ENCODE measurements at places on chromosomes 1 and 21.

GRCh38 chr1:3038113-3038551 lies 16.9 kb downstream of the ACTRT2 start:
- no peak for DNase-seq

DNA sequence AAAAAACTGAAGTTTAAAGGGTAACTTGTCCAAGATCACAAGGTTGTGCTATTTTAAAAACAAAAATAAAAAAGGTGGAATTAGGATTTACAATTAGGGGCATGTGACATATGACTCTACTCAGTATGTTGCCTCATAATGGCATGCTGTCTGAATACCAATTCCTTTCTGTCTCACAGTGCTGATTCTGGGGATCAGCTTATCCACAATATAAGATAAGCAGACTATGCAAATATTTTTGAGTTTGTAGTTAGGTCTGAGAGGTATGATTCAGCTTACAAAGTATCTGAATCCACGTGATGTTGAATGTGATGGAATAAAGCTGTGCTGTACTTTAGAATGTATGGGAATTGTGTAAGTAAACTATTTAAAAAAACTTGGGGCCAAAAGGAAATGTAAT lies 216.6 kb downstream of the HHIPL2 start:
- no peak for DNase-seq

DNA sequence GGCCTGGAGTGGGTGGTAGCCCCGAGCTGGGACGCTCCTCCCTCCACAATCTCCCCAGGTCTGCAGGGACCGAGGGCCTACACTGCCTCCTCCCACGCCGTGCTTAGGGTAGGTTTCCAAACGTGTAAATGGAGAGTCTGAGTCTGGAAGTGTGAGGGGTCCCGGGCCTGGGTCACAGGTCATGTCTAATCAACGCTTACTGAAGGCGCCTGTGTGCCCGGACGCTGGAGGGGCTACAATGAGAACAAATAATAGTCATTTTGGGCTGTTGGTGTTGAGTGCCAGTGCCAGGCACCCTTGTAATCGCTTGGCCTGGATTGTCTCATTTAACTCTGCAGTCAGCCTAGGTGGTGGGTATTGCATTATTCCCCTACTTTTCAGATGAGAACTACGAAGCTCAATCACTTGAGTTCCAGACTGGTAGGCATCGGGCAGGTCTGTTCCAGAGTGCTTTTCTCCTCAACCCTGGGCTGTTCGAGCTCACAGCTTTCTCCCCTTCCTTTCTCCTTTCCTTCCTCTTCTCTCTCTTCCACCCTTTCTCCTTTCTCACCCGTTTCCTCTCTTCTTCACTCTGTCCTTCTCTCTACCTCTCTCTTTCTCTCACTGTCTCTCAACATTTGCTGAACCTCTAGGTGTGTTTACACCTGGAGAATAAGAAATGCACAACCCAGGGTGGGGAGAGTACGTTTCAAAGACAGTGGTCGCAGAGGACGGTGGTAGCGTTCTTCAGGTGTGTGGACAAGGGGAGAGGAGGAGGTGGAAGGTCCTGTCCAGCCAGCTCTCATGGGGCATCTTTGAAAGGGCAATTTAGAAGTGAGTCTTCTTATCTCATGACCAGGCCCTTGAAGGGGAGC lies 883 bp downstream of the SLC66A1 start:
- DNase-seq: no peak

DNA sequence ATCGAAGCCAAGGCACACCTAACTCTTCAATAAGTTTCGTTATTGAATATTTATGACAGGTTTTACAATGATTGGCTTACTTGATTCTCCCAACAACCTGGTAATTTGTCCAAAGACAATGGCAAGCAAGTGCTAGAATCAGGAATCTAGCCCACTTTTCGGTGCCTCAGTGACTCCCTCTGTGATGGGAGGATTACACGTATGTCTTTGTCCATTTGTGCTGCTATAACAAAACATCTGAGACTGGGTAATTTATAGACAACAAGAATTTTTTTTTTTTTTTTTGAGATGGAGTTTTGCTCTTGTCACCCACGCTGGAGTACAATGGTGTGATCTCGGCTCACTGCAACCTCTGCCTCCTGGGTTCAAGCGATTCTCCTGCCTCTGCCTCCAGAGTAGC lies 2.4 kb upstream of the LIN9 start:
- DNase-seq: no peak

DNA sequence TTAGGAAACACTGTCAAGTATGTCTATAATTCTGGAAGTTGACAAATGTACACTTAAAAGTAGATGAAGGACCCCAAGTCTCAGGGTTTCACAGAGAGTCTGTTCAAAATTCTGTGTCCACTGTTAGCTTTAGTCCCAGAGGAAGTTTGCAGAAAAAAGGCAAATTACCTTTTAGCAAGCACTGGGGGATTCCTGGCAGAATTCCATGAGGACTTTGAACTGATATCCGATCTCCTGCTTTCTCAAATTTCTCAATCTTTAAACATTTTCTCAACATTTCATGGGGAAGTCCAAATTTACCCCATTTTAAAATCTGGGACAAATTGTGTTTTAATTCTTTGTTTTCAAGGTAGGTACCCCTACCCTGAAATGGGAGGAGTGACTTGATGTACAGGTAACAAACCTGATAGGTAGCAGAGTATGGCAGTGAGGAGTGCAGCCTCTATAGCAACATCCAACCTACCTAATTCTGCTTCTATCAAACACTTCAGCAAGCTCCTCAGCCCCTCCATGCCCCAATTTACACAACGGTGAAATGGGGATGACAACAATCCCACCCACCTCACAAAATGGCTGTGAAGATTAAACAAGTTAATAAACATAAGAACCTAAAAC lies 344.9 kb downstream of the OMA1 start:
- DNase-seq: peak; percentile 21

GRCh38 chr1:166133276-166133841 lies 33.4 kb downstream of the FAM78B start:
- DNase-seq: peak; percentile 41

DNA sequence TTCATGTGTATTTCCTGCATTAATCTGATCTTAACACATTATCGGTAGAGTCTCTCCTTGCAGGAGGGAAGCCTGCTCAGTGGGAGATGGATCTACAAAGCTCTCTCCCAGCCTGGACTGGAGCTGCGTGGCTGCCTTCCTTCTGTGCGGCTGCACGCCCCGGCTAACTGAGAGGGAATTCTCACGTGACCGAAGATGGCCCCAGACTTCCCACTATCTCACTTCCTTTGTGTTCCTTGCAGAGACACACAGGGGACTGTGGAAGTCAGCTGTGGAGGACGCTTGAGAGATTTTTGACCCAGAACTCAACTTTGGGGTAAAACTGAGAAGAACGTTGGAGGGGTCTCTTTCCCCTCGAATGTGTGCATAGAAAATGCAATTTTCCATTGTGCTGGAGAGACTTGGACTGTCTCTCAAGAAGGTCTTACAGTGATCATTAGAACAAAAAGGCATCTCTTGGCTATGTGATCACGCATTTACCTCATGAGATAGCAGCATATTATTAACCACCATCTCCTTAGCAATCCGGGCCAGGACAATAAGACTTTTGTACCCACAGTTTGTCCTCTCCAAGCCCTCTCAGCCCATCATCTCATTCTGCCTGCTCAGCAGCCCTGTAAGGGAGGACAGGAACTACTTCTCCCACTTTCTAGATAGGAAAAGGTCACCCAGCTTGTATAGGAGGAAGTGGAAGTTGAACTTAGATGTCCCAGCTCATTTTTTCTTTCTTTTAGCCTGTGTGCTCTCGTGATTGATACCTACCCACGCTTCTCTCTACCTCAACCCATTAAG lies 49.3 kb upstream of the TARBP1 start:
- DNase-seq: no peak

- no peak for DNase-seq
Measured at GRCh38 chr21:35895598-35895997, 164.7 kb downstream of the SETD4 start.

GRCh38 chr1:216457356-216457755 lies 34.1 kb upstream of the USH2A start:
- no peak for DNase-seq

DNA sequence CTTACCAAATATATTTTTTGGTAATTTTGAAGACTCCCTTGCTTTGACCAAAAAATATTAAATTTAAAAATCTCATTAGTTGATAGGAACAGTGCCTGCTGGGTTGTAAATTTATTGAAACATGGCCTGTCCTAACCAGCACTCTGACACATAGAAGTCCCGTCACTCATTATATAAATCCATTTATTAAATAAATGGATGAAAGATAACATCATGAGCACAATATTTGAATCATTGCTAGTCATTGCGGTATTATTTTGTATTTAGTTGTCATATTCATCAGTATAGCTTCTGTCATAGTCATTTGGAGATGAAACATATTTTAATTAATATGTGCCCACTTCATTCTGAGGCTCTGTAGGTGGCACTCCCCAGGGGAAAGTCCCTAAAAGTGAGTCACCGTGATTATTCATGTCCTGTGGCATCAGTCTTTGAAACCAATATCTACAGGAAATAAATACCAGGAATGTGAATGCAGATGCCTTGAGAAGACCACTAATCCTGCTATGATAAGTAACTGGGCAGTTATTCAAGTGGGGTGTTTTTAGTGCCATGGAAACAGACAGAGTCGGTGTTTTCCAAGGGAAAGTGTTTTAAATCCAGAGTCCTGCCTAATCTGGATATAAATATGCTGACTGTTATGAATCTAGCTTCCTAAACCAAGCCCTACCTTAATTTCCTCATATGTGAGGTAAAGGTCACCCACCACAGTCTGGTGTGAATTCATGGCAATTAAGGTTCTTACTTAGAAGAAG lies 302.0 kb downstream of the DUSP10 start:
- peak; percentile 88 for DNase-seq

DNA sequence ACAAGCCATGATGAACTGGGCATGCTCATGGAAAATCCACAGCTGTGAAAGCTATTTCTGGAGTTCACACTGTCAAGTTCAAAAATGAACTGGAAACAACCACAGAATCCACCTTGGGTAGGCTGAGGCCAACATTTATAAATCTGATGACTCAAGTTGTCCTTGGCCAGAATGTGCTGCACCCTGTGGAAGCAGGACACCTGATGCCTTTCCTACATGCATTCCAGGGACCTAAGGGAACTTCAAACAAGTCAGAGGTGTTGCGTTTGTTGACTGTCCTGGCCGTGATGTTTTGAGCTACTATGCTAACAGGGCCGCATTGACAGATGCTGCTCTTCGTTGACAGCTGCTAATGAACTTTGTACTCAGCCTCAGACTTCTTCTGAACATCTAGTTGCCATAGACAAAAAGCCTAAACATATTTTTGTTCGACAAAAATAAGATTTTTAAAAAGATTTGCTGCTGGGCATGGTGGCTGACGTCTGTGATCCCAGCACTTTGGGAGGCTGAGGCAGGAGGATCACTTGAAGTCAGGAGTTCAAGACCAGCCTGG lies 127.9 kb upstream of the SLC45A1 start:
- peak; percentile 74 for DNase-seq

DNA sequence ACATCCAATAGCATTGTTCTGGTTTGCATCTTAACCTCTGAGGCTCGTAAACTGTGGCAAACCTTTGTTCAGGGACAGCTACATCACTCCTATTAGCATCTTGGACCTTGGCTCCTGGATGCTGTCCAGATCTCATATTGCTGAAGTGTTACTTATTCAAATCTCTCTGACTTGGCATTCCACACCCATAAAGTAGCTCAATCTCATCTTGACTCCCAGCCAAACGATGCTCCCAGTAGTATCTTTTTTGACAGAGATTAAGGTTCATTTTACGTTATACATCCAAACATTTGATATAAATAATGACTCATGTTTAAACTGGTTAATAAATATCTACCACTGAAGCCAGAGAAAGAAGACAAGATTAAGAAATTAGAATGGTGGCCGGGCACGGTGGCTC lies 4.4 kb upstream of the FLVCR1 start:
- DNase-seq: peak; percentile 24

DNA sequence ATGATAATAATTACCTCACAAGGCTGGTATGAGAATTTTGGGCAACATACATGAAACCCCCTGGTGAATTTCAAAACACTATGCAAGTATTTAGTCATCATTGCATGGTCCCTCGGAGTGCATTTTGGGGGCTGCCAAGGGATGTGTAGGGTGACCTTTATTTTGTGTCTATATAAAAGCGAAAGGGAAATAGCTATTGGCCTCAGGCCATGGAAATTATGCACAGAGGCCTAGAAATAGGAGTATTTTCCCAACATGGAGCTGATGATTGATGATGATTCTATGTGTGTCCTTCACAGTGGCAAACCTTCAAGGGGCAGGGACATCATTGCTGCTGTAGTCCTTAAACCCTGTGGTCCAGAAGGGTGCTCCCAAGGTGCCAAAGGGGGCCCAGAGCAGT lies 265.5 kb downstream of the ST6GALNAC3 start:
- DNase-seq: no peak

DNA sequence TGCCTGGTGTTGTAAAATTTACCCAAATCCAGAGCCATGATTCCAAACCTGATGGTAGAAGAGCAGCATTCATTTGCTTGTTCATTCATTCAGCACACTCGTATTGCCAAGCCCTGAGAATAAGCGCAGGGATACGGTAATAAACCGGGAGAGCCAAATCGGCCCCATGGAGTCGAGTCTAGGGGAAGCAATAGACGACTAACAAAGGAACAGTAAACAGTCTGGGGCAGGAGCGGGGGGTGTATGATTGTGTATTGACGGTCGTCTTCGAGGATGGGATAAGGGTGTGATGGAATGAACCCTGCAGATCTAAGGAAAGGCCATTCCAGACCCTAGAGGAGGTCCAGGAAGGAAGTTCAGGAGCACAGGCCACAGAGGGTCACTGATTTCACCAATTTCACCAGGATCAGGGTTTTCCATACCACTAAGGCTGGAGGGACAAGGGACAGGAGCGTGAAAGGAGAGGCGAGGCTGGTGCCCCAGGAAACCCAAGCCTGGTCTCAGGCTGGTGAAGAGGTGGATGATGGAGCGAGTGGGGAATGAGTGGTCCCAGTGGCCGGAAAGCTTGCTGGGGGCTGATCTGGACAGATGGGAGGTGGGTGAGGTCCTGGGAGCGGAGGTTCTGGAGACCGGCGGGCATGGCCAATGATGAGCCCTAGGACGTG lies 61.1 kb upstream of the PDE9A start:
- no peak for DNase-seq

GRCh38 chr21:35926003-35926740 lies 134.2 kb downstream of the SETD4 start:
- peak; percentile 2 for DNase-seq

DNA sequence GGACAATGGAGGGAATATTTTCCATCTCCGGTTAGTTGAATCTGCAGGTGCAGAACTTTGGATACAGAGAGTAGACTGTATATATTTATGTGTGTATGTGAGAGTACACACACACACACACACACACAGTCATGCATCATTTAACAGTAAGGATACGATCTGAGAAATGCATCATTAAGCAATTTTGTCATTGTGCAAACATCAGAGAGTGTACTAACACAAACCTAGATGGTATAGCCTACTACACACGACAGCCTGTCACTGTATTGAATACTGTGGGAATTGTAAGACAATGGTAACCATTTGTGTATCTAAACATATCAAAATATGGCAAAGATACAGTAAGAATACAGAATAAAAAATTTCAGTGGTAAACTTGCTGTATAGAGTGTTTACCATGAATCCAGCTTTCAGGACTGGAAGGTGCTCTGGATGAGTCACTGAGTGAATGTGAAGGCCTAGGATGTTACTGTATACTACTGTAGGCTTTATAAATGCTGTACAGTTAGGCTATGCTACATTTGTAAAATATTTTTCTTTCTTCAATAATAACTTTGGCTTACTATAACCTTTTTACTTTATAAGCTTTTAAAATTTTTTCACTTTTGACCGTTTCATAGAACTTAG lies 138.5 kb downstream of the ZZZ3 start:
- peak; percentile 94 for DNase-seq
